ENCODE measurements at places on chromosomes 7 and 10. TPM values are rescaled to one million over a fixed set of nuclear protein-coding genes. Genes with fewer than 3 reads are reported as not detected.

- DNase-seq: no peak
Observed at GRCh38 chr7:135929249-135929648, 47.9 kb downstream of the MTPN start.

- no peak for DNase-seq
Observed at GRCh38 chr7:19295376-19295775, 150.2 kb upstream of the FERD3L start.

SLC26A5 gene
- not detected for total RNA-seq

DNA sequence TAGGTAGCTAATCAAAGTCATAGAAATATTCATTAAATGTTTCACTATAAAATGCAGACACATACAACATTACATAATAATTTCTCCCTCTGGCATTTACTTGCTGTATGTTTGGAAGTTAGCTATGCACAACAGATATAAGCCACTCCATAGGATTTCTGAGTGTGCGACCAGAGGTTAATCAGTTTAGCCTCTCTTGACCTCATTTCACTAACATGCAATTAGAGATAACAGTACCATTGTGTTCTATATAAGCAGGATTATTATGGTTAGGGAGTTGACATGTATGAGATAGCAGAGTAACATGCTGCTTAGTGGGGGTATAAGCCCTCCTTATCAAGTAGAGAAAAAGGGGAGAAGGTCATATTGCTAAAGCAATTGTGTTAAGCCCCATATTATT, 26.4 kb downstream of the GLUD1 start:
- DNase-seq: no peak

STAMBPL1 gene
- total RNA-seq: 8.6 TPM

GPR85 gene
- total RNA-seq: 257 TPM

DNA sequence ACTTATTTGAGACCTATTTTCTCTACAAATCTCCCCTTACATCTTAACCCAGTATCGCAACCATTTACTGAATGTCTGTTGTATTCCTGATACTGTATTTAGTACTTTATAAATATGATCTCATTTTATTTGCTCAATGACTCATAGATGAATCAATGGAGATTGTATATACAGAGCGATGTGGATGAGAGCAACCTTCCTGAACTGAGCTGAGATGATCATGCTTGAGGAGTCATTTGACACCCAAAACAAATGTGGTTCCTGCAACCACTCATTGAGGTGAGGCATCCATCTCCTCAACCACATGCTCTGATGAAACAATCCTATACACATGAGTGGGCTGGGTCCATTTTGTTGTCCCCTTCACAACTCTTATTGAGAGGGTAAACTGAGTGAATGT, 250.0 kb downstream of the CDC14C start:
- no peak for DNase-seq

- DNase-seq: no peak
Observed at GRCh38 chr10:68516766-68517165, 10.6 kb downstream of the SLC25A16 start.

GRCh38 chr7:37665352-37666022, 18.1 kb upstream of the GPR141 start:
- DNase-seq: no peak

MYH16 gene
- not detected for total RNA-seq

SLC26A4 gene
- total RNA-seq: 4.1 TPM

DNA sequence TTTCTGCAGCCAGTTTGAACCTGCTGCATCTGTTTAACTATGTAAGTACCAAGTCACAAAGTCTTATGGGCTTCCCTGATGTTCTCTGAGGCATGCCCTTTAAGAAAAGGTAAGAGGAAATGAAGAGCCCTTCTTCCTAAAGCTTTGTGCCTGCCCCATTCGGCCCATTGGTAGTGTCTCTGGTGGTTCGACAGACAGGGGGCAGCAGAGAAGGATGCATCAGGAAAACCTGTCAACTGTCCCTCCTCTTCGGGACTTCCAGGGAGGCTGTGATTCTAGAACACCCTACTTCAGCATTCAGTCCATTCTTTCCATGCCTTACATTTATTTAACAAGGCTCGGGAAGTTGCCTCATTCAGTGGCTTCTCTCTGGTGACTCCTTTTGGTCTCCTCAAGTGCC, 1.9 kb upstream of the SFRP4 start:
- DNase-seq: no peak

RPEL1 gene
- total RNA-seq: not detected

GRCh38 chr10:126153711-126154628, 234.3 kb downstream of the ADAM12 start:
- no peak for DNase-seq

DNA sequence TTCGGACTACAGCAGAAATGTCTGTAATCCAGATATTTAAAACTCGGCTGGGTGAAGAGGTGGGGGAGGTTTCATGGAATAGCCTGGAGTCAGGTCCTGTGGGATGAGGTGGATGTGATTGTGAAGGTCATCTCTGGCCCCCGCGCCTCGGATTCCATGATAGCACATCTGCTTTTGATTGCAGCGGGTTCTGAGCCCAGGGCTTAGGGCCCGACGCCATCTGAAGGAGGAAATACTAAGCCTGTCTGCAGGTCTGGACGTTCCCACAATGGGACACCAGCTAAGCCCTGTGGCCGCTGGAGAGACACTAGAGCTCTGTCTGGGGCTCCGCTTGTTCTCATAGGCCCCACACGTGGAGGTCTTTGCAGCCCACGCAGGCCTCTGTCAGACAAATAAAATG, 328.7 kb downstream of the CXCL12 start:
- DNase-seq: no peak

DNA sequence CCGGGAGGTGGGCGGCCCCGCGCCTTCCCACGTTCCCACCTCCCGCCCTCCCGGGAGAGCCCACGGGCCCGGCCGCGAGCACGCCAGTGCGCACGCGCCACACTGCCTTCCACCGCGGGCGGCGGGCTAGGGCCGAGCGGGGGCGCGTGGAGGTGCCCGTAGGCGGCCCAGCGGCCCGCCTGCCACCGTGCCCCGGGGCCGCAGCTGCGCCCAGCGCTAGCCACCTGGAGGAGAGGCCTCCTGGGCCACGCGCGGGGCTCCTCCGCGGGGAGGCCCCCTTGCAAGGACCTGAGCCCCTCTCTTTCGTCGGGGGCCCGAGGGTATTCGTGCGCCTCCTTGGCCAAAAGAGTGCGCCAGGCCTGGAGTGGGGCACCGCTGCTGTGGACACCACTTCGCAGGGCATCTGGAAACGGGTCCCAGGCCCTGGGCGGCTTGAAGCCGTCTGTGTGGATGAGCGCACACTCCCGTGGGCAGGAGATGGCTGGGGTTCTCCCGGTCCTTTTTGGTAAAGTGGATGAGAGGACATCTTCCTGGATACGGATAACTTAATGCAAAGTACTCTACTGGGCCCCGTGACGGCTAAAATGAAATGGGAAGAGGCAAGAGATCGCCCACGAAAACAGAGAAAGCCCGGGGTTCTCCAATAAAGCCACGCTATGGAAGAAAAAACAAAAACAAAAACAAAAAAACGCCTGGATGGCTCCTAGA, 9.0 kb upstream of the EBF3 start:
- DNase-seq: no peak

- no peak for DNase-seq
Observed at GRCh38 chr7:66769833-66770512, 29.4 kb downstream of the RABGEF1 start.

GRCh38 chr7:17019106-17019505, 137.3 kb upstream of the AGR3 start:
- no peak for DNase-seq

OR2A42 gene
- under 0.01 TPM for total RNA-seq

GRCh38 chr10:24574578-24575155, 149.0 kb downstream of the ARHGAP21 start:
- no peak for DNase-seq

GRCh38 chr7:141001122-141001521, 13.6 kb downstream of the MRPS33 start:
- no peak for DNase-seq

DNA sequence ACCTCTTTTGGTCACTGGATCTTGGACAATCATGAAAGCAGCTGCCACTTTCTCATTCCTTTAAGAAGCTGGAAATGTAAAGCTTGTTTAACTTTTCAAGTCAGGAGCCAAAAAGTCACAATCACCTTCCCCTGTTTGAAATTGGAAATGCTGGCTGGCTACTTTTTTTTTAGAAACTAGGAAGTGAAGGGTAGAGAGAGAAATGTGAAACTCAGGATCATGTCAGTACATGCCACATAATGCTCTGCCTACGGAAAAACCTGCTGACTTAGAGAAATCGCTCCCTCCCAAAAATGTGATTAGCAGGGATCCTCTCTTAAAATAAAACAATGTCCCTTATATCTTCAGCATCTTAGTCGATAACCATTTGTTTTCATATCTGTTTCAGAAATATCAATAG, 188.4 kb upstream of the C7orf33 start:
- no peak for DNase-seq

- DNase-seq: no peak
Observed at GRCh38 chr7:108451296-108451848, 4.9 kb downstream of the NRCAM start.

GRCh38 chr10:34626158-34626880, 188.8 kb downstream of the PARD3 start:
- DNase-seq: no peak

- no peak for DNase-seq
Observed at GRCh38 chr7:148695953-148696352, 2.8 kb upstream of the CUL1 start.

DNA sequence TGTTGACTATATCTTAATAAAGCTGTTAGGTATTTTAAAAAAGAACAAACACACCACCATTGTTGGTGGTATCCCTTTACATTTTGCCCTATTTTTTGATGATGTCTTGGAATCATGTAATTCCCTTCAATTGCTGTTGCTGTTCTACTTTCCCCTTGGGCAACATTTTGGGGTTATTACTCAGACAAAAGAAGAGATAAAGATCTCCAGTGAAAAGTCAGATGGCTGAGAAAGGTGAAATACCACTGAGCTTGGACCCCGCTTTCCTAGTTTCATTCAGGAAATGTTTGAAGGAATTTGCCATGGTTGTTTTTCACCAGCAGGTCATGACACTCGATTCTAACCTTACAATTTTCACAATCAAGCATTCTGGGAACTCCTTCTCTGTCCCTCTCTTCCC, 84.6 kb downstream of the MACC1 start:
- DNase-seq: no peak

C7orf57 gene
- under 0.01 TPM for total RNA-seq

DNA sequence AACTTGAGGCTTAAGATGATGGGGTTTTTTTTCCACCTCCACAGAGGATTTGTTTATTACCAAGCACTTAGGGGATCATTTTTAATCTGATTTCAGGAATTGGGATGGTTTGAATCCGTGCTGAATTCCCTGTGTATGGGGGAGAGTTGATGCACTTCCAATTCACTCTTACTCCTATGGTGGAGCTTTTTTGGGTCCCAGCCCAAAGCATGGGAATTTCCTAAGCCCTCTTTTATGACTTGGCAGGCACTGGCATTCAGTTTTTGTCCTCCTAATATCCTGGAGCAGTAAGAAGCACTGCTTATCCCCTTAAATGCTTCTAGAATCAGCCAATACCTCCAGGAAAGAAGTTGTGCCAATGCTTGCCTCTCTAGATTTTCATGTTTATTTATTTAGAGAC, 78.7 kb downstream of the HYCC1 start:
- DNase-seq: no peak

DNA sequence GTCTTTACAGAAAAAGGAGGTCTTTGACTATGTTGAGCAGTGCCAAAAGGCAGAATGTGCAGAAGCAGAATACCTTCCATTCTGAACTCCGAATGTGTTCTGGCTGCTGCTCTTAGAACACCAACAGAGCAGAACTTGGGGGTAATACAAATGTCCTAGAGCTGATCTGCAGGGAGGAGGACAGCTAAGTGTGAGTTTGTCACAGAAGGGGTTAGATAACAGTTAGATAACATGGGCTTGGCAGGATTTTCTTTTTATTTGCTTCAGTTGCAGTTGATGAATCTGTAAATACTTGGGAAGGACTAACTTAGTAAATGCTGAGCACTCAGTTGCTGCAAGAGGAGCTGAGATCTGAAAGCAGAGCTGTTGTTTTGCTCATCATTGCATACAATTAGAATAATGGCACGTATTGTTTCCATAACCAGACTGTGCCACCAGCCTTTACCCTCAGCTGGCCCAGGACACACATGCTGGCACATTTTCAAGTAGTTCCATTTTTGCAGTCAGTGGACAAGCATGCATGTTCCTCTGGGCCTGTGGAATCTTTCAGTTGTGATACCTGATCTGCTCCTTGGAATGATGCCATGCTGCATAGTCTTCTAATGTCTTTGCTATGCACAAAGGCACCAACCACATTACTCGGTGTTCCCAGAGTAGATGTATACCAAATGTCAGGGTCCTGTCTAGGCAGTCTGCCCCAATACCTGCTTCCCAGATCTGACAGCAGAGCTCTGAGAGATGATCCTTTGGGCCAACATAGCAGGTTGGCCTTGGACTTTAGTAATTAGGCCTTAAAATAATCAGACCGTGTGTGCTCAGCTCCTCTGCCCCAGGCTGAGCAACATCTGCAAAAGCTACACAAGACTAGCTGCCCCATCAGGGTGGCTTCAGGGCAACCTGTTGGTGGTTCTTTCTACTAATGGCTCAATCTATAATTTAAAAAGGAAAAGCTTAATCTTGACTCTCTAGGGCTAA, 55.7 kb downstream of the GSDME start:
- no peak for DNase-seq

SFXN2 gene
- total RNA-seq: 4.1 TPM

- DNase-seq: no peak
Observed at GRCh38 chr10:82815680-82816079, 940.7 kb downstream of the NRG3 start.

BICC1 gene
- total RNA-seq: 4.5 TPM

DNA sequence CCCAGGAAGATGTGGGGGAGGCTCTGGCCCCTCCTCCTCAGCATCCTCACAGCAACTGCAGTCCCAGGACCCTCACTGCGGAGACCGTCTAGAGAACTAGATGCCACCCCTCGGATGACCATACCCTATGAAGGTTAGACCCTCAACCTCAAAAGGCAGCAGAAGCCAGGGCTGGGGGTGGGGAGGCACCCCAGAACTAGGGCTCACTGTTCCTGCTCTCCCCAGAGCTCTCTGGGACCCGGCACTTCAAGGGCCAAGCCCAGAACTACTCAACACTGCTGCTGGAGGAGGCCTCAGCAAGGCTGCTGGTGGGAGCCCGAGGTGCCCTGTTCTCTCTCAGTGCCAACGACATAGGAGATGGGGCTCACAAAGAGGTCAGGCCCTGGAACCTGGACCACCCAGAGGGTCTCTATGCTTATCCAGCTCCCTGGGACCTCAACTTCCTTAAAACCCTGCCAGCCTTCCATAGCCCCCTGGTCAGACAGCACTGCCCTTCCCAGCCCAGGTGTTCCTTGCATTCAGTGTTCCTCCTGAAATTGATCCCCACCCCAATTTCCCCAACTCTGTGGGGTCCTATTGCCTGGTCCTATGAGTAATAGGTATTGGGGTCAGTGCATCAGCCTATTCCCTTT, 3.7 kb downstream of the SEMA4G start:
- DNase-seq: no peak

DNA sequence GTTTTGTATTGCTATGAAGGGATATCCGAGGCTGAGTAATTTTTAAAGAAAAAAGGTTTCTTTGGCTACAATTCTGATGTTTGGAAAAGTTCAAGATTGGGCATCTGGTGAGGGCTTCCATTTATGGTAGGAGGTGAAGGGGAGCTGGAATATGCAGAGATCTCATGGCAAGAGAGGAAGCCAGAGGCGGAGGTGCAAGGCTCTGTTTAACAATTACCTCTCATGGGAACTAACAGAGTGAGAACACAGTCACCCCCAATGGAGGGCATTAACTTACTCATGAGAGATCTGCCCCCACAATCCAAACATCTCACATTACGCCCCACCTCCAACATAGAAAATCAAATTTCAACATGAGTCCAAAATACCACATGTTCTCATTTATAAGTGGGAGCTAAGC, 62.0 kb downstream of the AKR1D1 start:
- DNase-seq: no peak

CNNM1 gene
- total RNA-seq: 2.4 TPM
